ENCODE measurements at places on chromosomes 2 and 18. TPM values are rescaled to one million over a fixed set of nuclear protein-coding genes. Genes with fewer than 3 reads are reported as not detected.

GRCh38 chr2:64522843-64523428, 1.2 kb upstream of the AFTPH start:
- no peak for DNase-seq

- no peak for DNase-seq
Measured at GRCh38 chr2:241636182-241637017, 558 bp downstream of the THAP4 start.

Gene TXNDC2
- 8.8 TPM for total RNA-seq

Gene INPP5D
- 24.2 TPM for total RNA-seq

DNA sequence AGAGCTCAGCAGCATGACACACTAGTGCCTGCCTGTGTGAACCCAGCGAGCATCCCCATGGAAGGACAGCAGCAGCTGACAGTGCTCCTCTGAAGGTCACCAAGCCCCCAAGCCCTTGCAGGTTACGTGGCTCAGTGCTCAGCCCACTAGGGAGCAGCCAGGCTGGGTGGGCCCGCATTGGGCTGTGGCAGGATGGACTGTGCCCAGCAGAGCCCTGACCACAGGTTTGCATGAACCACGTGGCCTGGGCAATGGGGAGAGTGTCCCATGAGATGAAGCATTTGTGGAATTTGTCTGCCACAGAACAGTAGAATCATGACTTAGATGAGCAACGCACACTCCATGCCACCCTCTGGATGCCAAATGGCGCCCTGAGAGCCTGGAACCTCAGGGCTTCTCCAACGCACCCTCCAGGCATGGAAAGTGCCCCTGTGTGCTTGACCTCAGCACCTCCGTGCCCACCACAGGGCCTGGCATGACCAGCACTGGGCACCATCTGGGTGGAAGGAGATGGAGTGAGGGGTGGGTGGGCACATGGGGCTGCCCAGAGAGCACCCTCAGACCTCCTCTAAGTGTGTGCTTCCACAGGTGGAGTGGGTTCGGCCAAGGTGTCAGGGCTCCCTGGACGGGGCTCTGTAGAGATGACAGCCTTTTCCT, 216.1 kb upstream of the RAB6C start:
- DNase-seq: no peak

Gene OBSL1
- total RNA-seq: 88.7 TPM

Gene LHCGR
- total RNA-seq: not detected

- no peak for DNase-seq
Measured at GRCh38 chr2:180604077-180604476, 376.3 kb upstream of the UBE2E3 start.

GRCh38 chr2:85132834-85133637, at the start of gene TCF7L1:
Gene TCF7L1, plus strand, starts transcription at chr2:85133392. Its CDS starts 293 bp downstream, at chr2:85133685.
- DNase-seq: peak; percentile 37

- DNase-seq: no peak
Measured at GRCh38 chr18:51235009-51235789, 37.7 kb upstream of the MEX3C start.

Gene FSHR
- total RNA-seq: not detected

- DNase-seq: no peak
Measured at GRCh38 chr2:153823880-153824279, 47.8 kb upstream of the GALNT13 start.

Gene SGPP2
- total RNA-seq: 0.28 TPM

Gene CFC1
- total RNA-seq: not detected

DNA sequence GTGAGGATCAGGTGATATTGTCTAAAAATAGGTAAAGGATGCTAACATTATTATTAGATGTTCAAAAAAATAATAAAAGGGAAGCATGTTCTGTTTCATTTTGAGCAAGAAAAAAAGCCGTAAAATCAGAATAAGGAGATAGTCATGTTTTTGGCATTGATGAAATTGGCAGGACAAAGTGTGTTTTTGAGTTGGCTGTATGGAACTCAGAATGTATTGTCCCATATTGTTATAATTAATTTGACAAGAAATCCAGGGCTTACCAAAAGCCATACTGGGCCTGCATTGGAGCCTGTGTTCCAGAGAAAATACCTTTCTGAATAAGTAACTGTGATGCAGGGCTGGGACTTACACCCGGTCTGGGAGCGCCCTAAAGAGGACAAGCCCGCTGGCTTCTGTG, 232.0 kb downstream of the AGAP1 start:
- no peak for DNase-seq

Measured in thoracic aorta (tissue), 2 donors.